GM23248 (cell line): ENCODE measurements at places on chromosomes 12 and 14. TPM values are rescaled to one million over a fixed set of nuclear protein-coding genes. Genes with fewer than 3 reads are reported as not detected.
A peak's percentile ranks its signal among the peaks of the same experiment; 100 is the strongest.

DNA sequence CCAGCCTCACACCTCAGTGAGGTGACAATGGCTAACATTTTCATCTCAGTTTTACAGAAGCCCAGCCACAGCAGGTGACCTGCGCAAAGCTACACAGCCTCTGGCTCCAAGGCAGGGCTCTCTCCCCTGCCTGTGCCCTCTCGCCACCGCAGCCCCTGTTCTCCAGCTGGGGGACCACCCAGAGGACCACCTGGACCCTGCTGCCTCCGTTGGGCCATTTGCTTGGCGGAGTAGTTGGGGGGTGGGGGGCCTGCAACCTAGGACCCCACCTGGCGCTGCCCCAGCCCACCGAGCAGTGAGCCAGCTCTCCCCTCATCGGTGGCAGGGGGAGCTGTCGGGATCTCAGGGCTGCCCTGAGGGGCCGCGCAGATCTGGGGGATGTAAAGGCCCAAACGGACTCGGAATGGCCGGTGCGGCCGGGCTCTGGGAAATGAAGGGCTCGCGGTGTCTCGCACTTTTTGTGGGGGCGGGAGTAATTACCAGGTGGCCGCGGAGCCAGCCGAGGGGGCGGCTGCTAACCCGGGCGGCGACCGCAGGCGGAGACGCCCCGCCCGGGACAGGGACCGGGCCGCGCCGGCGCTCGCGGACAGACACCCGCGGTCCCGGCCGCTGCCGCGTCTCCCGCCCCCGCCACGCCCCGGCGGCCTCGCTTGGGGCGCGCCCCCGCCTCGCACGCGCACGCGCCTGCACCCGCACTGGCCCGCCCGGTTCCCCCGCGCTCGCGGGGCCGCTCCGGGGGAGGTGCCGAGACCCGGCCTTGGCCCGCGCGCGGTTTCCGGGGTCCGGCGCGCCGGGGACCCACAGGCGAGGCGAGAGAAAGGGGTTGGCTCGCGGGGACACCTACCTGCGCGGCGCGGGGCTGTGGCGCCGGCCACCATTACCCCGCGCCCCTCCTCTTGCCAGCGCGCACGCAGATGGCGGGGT, 8.6 kb upstream of the GPR68 start:
- H3K36me3 ChIP-seq = no peaks in the 10 kb centered on the region
- H3K27ac ChIP-seq = no peak overlapping the region
- peaks cover 20% of the 10 kb centered on the region for H3K4me1 ChIP-seq
- DNase-seq = peak; percentile 70
- H3K4me3 ChIP-seq = peak overlapping the region; percentile 76

- H3K27ac ChIP-seq = no peak overlapping the region
- H3K4me1 ChIP-seq = no peaks in the 10 kb centered on the region
- H3K4me3 ChIP-seq = no peak overlapping the region
- H3K36me3 ChIP-seq = no peaks in the 10 kb centered on the region
These were observed 103.9 kb upstream of the RFLNA start for GRCh38 chr12:124191024-124191359.

- H3K27me3 ChIP-seq = no peaks in the 10 kb centered on the region
- H3K4me1 ChIP-seq = no peaks in the 10 kb centered on the region
- H3K4me3 ChIP-seq = no peak overlapping the region
- H3K36me3 ChIP-seq = no peaks in the 10 kb centered on the region
- DNase-seq = no peak
These were observed 16.8 kb upstream of the FAR2 start for GRCh38 chr12:29132316-29132715.

GRCh38 chr14:60092526-60092920, 800 bp downstream of the PCNX4 start:
- peak overlapping the region; percentile 98 for H3K27ac ChIP-seq
- H3K4me3 ChIP-seq = peak overlapping the region; percentile 94

Gene KRT82
- total RNA-seq = not detected in 2 replicates

- no peak overlapping the region for H3K4me3 ChIP-seq
- no peaks in the 10 kb centered on the region; the same call in 1 of the 2 replicates for H3K36me3 ChIP-seq
These were observed 116.0 kb upstream of the RTL1 start for GRCh38 chr14:101019541-101019940.

- no peaks in the 10 kb centered on the region for H3K36me3 ChIP-seq
- H3K4me1 ChIP-seq = peaks cover 33% of the 10 kb centered on the region
- H3K27me3 ChIP-seq = no peaks in the 10 kb centered on the region
- peak; percentile 83 for DNase-seq
These were observed 26.4 kb upstream of the GPR132 start for GRCh38 chr14:105091517-105092170.

GRCh38 chr12:111792155-111792855, 25.6 kb downstream of the ALDH2 start:
- H3K4me1 ChIP-seq = peaks cover 4% of the 10 kb centered on the region
- no peaks in the 10 kb centered on the region for H3K36me3 ChIP-seq
- DNase-seq = peak; percentile 62

- peak overlapping the region; percentile 49 for H3K27ac ChIP-seq
- H3K4me1 ChIP-seq = peaks cover 40% of the 10 kb centered on the region
- no peaks in the 10 kb centered on the region for H3K27me3 ChIP-seq
- peak; percentile 76 for DNase-seq
- no peaks in the 10 kb centered on the region for H3K36me3 ChIP-seq
These were observed 30.3 kb downstream of the DMAC2L start for GRCh38 chr14:50342221-50343078.

DNA sequence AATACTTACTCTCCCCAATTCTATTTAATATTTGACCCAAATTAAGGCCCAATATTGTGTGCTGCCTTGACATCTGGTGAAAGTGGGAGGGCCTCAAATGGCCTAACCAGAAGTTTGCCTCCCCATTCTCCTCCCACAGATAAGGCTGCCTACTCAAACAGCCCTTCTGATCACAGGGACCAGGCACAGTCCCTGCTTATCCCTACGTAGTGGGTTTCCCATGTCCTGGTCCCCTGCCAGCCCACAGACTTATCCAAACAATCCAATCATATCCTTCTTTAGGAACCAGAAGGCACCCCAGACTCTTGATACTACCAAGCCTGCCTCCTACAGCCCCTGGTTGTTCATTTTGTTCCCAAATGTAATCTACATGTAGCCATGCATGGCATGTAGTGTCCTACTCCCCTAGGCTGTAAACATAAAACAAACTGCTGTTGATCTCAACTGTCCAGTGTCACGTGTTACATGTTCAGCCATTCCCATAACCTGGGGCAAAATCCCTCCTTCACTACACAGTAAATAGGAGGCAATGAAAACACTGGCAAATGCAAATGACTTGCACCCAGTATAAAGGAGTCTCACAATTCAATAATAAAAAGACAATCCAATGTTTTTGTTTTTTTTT, 49.3 kb downstream of the EEA1 start:
- H3K27ac ChIP-seq = no peak overlapping the region
- H3K36me3 ChIP-seq = peaks cover 10% of the 10 kb centered on the region
- H3K4me3 ChIP-seq = no peak overlapping the region
- no peak for DNase-seq
- peaks cover 9% of the 10 kb centered on the region; the same call in 1 of the 2 replicates for H3K4me1 ChIP-seq

GRCh38 chr12:84174115-84174514, 738.5 kb downstream of the SLC6A15 start:
- H3K27me3 ChIP-seq = no peaks in the 10 kb centered on the region
- H3K4me3 ChIP-seq = no peak overlapping the region
- H3K27ac ChIP-seq = no peak overlapping the region
- no peaks in the 10 kb centered on the region for H3K4me1 ChIP-seq

- no peaks in the 10 kb centered on the region for H3K4me1 ChIP-seq
- H3K27me3 ChIP-seq = no peaks in the 10 kb centered on the region
- H3K4me3 ChIP-seq = no peak overlapping the region
- DNase-seq = no peak
These were observed 189.5 kb upstream of the PLEKHG7 start for GRCh38 chr12:92513231-92513730.

DNA sequence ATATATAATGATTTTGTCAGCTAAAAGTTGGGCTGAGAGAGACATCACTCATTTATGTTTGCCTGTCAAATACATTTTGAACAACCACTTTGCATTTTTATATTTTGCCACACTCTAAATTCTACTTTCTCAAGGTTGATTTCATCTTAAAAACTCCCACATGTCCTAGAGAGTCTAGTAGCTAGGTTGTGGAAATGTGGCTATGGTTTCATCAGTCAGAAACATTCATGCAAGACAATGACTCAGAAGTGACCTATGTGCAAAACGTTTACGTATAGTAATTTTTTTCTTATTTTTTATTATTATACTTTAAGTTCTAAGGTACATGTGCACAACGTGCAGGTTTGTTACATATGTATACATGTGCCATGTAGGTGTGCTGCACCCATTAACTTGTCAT, 27.4 kb upstream of the PRKD1 start:
- no peaks in the 10 kb centered on the region for H3K36me3 ChIP-seq
- no peaks in the 10 kb centered on the region for H3K4me1 ChIP-seq
- no peak overlapping the region for H3K27ac ChIP-seq
- DNase-seq = peak; percentile 39
- no peaks in the 10 kb centered on the region for H3K27me3 ChIP-seq
- no peak overlapping the region for H3K4me3 ChIP-seq

Gene KITLG
- 98.4 and 146 TPM in 2 replicates for total RNA-seq

DNA sequence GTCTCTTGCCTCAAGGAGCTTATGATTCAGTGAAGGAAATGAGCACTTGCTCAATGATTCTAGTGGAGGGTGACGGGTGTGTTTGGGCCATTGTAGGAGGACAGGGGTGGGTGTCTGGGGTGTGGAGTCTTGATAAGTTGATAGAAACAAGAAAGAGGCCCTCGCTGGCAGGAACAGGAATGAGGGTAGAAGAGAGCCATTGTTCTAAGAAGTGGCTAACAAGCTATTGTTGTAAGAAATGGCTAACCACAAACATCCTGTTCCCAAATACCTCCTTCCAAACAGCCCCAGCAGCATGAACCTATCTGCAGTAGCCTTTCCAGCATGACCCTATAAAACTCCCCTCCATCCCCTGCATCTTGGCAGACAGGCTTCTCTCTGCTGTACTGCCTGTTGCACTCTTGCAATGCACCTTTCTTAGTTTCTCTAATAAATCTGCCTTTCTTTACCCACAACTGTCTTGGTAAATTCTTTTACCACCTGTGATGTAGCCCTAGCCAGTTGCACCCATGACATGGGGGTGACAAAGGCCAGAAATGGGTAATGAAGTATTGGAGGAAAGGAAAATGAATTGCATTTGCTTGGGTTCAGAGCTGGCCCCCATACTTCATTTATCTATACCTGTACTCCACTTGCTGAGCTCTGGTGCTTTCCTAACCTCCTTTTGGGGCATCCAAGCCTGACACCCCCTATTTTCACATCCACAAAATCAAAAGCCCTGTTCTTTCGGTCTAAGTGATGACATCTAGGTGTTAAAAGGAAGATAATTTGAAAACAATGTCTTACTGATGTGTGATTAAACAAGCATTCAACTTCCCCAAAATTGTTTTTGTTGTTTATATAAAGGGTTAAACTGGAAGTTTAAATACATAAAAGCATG, 389.1 kb downstream of the GRIN2B start:
- H3K4me1 ChIP-seq = no peaks in the 10 kb centered on the region
- no peaks in the 10 kb centered on the region for H3K36me3 ChIP-seq
- no peaks in the 10 kb centered on the region for H3K27me3 ChIP-seq

DNA sequence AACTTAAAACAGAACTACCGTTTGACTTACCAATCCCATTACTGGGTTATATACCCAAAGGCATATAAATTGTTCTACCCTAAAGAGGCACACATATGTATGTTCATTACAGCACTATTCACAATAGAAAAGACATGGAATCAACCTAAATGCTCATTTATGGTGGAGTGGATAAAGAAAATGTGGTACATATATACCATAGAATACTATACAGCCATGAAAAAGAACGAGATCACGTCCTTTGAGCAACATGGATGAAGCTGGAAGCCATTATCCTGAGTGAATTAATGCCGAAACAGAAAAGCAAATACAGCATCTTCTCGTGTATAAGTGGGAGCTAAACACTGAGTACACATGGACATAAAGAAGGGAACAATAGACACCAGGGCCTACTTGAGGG, 31.8 kb downstream of the TMEM229B start:
- H3K27ac ChIP-seq = no peak overlapping the region
- no peak for DNase-seq
- no peak overlapping the region for H3K4me3 ChIP-seq
- no peaks in the 10 kb centered on the region for H3K36me3 ChIP-seq

Gene ZNF384
- total RNA-seq = 17.3 and 26.2 TPM in 2 replicates

GRCh38 chr14:100376751-100377171, 53.6 kb downstream of the SLC25A47 start:
- H3K4me3 ChIP-seq = peak overlapping the region; percentile 94
- peaks cover 35% of the 10 kb centered on the region for H3K4me1 ChIP-seq
- DNase-seq = peak; percentile 69
- peaks cover 3% of the 10 kb centered on the region for H3K36me3 ChIP-seq

GRCh38 chr14:104845834-104846441, 19.1 kb upstream of the CEP170B start:
- H3K36me3 ChIP-seq = no peaks in the 10 kb centered on the region
- no peak overlapping the region for H3K4me3 ChIP-seq
- H3K27ac ChIP-seq = no peak overlapping the region

- no peaks in the 10 kb centered on the region for H3K36me3 ChIP-seq
- H3K4me1 ChIP-seq = peaks cover 4% of the 10 kb centered on the region
- H3K4me3 ChIP-seq = no peak overlapping the region
- no peak overlapping the region for H3K27ac ChIP-seq
These were observed 121.8 kb upstream of the NTF3 start for GRCh38 chr12:5310151-5310550.

Gene RPS6KL1
- total RNA-seq = 0.38 and 1.4 TPM in 2 replicates

Gene PTHLH
- total RNA-seq = 0.51 and 6.4 TPM in 2 replicates

Gene SPX
- 0.63 and 1.2 TPM in 2 replicates for total RNA-seq

- H3K27me3 ChIP-seq = no peaks in the 10 kb centered on the region
- no peak overlapping the region for H3K27ac ChIP-seq
- no peaks in the 10 kb centered on the region for H3K4me1 ChIP-seq
- no peak for DNase-seq
These were observed 276.9 kb downstream of the ALG10 start for GRCh38 chr12:34298971-34299801.

Gene LRTM2
- not detected in 2 replicates for total RNA-seq

DNA sequence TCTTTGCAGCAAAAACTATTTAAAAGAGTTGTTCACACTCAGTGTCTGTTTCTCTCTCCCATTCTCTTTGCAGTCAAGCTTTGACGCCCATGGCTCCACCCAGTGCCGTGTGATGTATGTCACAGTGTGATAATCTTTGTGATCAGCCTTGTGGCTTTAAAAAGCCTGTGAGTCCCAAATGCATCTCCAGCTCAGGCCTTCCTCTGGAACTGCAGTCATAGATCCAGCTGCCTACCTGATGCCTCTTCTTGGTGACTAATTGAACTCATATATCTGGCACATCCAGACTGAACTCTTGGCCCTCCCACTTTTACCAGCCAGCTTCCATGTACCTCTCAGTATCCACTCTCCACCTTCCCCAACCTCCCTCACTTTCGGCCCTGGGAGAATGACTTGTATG, 182.8 kb upstream of the ARHGAP5 start:
- no peak overlapping the region for H3K27ac ChIP-seq
- no peaks in the 10 kb centered on the region for H3K27me3 ChIP-seq
- DNase-seq = peak; percentile 36
- H3K4me1 ChIP-seq = peaks cover 24% of the 10 kb centered on the region
- H3K4me3 ChIP-seq = no peak overlapping the region
- no peaks in the 10 kb centered on the region for H3K36me3 ChIP-seq

- H3K4me1 ChIP-seq = no peaks in the 10 kb centered on the region
- no peak overlapping the region for H3K27ac ChIP-seq
- H3K27me3 ChIP-seq = no peaks in the 10 kb centered on the region
- no peak overlapping the region for H3K4me3 ChIP-seq
- H3K36me3 ChIP-seq = no peaks in the 10 kb centered on the region
These were observed 1176.7 kb upstream of the SEL1L start for GRCh38 chr14:82710267-82710841.
